NCI-H2171 treated with DMSO at 0.1 percent for 48 hours (cell line): ENCODE measurements at places on chromosomes 3 and 15.
A peak's percentile ranks its signal among the peaks of the same experiment; 100 is the strongest.

GRCh38 chr3:127750226-127751031, 71.9 kb downstream of the MGLL start:
- DNase-seq, result peak; percentile 95

DNA sequence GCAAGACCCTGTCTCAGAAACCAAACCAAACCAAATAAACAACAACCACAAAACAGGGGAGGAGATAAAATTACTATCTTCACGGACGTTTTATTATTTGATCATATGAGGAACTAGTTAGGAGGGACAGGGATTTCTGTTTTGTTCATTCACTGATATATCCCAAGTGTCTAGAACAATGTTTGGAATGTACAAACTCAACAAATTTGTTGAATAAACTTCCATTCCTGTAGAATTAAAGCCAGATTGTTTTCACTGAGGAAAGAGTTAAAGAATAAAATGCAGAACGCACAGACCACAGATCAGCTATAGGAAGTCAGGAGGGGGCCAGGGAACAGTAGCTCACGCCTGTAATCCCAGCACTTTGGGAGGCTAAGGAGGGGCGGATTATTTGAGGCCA, 6.5 kb upstream of the STRC start:
- DNase-seq, result no peak

DNA sequence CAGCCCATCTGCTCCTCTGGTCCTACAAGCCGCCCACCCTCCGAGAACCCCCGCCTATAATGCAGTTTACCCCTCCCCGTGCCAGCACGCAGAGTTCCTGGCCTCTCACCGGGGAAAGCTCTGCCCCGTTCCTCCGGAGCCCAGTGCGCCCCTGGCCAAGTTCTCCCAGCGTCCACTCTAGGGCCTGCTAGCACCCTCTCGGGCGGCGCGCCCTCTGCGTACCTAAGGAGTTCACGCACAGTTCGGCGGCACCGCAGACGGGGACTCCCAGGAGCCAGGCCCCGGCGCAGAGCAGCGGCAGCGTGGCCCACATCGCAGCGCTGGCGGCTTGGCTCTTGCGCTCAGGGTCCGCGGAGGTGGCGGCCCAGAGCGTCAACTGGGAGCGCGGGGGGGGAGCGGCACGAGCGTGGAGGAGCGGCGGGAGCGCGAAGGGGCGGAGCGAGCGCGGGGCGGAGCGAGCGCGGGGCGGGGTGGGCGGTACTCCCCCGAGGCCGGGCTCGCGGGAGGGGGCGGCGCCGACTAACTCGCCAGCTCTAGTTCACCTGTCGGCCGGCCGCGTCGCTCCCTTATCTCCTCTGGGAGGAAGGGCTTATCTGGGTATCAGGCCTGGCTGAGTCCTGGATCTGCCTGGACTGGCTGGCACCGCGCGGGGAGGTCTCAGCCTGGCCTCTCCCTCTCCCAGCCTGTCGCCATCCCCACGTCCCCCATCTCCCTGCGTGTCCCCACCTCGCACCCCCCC, at the start of gene CTSH:
TSS of gene CTSH (minus strand) at position 378 of the 739 bp plus-strand sequence. CDS start at position 313, 65 bp downstream.
- peak; percentile 77 for DNase-seq

GRCh38 chr3:30059240-30059639, 547.2 kb upstream of the TGFBR2 start:
- no peak for DNase-seq

GRCh38 chr3:133197619-133198018, 159.4 kb downstream of the TMEM108 start:
- DNase-seq, result no peak

DNA sequence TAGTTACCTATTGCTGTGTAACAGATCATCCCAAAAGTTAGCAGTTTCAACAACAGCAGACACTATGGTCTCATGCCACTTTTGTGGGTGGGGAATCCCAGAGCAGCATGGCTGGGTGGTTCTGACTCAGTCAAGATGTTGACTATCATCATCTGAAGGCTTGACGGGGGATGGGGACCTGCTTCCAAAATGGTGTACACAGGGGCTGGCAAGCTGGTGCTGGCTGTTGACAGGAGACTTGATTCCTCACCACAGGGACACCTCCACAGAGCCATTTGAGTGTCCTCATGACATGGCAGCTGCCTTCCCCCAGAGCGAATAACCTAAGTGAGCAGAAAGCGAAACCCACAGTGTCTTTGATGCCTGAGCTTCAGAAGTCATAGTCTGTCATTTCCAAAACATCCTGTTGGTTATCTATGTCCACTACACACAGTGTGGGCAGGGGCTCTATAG, 19.1 kb downstream of the DNAJB8 start:
- DNase-seq, result no peak

GRCh38 chr3:50274371-50275104, 4.3 kb upstream of the LSMEM2 start:
- DNase-seq, result peak; percentile 15

DNA sequence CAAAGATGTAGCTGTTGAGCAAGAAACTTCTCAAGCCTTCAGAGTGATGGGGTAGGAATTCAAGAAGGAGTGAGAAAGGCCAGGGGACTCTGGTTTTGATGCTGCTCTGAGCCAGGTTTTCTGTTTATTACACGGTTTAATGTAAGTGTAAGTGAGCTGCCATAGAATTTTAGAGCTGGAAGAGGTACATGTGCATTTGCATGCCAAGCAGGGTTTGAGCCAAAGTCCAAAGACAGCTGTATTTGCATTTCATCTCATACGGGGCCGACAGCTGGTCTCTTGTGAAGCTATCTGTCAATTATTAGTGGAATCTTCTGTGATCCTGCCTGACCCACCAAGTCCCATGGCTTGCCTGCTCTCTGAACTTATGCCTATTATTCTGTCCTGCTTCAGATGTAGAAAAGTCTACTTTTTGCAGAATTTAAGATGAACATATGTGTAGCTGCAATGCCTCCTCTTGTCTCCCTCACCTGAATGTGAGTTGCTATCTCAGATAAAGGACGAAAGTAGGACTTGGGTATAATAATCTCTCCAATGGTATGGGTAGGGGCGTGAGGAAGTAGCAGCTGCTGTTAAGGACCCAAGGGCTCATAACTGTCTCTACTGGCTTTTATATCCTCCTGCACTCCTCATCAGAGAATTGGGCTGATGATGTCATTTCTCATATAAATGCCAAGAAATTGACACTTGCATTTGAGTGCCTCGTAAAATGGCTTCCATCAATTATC, 160.0 kb downstream of the SQOR start:
- DNase-seq, result no peak

- DNase-seq, result no peak
Measured at GRCh38 chr15:73866881-73867410, 6.4 kb upstream of the TBC1D21 start.

DNA sequence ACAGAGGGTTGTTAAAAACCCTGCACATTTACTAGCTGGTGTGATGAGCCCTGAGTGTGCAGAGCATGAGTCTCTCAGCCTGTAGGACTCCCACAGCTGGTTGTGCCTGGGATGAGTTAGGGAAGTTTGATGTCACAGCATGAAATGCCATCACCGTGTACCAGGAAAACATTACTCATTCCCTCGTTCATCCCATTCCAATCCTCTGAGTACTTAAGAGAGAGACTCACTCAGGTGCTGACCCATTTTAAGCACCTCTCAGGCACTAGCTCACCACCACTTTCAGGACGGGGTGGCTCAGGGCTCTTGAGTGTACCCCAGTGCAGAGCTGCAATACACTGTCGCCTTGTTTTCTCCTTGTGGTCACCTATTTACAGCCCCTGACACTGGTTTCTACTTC, 18.7 kb downstream of the MGLL start:
- no peak for DNase-seq

GRCh38 chr15:74540161-74540760, 759 bp upstream of the ARID3B start:
- peak; percentile 51 for DNase-seq

- DNase-seq, result no peak
Measured at GRCh38 chr3:153572165-153572564, 410.1 kb downstream of the RAP2B start.

DNA sequence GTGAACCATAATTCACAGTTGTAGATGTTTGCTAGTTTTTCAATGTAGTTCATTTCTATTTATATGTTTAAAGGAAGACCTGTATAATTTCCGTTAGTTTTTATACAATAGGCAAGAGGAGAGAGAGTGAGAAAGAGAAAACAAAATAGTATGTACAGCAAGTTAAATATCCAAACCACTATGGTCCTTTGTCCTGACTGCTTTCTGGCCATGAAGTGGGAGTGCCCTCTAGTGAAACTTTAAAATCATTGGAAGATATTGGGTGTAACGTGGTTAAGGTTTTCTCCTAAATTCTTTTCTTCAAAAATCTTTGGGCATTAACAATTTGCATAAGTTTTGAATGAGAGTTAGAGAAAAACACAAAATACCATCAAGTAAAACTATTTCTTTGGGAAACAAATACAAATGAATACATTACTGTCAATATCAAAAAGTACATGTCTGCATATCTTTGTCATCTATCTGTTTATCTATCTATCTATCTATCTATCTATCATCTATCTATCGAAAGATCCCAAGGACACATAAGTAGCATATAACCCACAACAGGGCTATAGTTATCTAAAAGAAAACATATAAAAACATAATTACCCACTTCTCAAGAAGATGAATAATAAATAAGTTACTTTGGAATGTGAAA, 534.6 kb upstream of the ATP11B start:
- DNase-seq, result peak; percentile 54

- DNase-seq, result no peak
Measured at GRCh38 chr15:68429691-68430470, 2.1 kb downstream of the ITGA11 start.

DNA sequence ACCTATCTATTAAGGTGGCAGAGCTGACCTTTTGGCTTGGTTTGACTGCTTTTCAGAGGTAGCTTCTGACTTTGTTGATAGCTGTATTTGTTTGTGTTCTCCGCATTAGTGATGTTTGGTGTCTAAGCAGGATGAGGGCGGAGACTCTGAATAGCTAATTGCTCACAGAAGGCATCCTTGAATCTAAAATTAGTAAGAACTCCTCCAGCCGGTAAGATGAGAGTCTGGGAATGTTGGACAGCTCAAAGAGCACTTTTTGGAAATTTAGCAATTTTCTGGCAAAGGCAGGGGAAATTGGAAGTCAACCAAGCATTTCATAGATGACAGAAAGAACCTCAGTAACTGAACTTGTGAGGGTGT, 174.1 kb downstream of the KLHL25 start:
- no peak for DNase-seq

- DNase-seq, result no peak
Measured at GRCh38 chr15:92346063-92346462, 47.6 kb upstream of the ST8SIA2 start.

GRCh38 chr15:60626669-60627068, 147.7 kb upstream of the ICE2 start:
- no peak for DNase-seq

DNA sequence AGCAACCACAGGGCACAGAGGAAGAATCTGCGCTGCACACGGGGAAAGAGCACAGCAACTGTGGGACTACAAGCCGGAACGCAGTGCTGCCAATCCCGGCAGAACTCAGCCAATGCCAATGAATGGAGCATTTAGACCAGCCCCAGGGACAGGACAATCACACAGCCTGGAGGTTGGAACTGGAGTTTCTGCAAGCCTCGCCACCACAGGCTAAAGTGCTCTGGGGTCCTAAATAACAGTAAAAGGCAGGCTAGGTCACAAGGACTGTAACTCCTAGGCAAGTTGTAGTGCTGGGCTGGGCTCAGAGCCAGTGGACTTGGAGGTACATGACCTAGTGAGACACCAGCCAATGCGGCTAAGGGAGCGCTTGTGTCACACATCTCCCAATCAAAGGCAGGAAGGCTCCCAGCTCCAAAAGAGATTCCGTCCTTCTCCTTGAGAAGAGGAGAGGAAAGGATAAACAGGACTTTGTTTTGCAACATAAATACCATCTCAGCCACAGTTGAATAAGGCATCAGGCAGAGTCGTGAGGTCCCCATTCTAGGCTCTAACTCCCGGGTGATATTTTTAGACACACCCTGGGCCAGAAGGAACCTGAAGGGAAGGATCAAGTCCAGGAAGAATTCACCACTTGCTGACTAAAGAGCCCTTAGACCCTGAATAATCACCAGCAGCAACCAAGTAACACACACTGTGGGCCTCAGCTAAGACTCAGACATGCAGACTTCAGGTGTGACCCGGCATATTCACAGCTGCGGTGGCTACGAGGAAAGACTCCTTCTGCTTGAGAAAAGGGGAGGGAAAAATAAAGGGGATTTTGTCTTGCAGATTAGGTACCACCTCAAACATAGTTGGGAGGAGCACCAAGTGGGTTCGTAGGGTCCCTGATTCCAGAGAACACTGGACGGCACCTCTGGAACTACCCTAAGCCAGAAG, 85.5 kb upstream of the XXYLT1 start:
- no peak for DNase-seq

- no peak for DNase-seq
Measured at GRCh38 chr3:66407611-66408218, 93.1 kb downstream of the LRIG1 start.

GRCh38 chr3:12288182-12289129, at the start of gene PPARG:
TSS of gene PPARG (plus strand) at chr3:12289070. CDS start at chr3:12379712, 90,642 bp downstream.
- no peak for DNase-seq

- no peak for DNase-seq
Measured at GRCh38 chr3:167843481-167843880, 108.0 kb downstream of the SERPINI1 start.

- DNase-seq, result no peak
Measured at GRCh38 chr3:194985031-194985578, 285.9 kb downstream of the XXYLT1 start.

- no peak for DNase-seq
Measured at GRCh38 chr3:36124118-36124796, 256.0 kb upstream of the STAC start.

DNA sequence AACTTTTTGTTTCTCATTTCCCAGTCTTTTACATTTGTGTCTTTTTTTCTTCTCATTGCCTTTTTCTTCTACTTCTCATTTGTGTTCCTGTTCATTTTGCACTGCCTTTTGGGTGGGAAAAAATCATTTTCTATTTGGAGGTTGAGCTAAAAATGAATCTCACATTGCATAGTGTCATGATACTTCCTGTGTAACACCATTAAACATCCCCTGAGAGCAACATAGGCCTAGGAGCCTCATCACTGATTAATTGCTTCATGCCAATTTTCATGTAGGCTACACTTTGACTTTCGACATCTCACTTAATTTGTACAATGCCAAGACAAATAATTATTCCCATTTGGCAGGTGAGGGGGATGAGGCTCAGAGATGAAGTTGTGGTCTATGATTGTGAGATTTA, 279.2 kb downstream of the EDEM1 start:
- no peak for DNase-seq

GRCh38 chr15:66738116-66738515, 36.1 kb downstream of the SMAD6 start:
- DNase-seq, result no peak

DNA sequence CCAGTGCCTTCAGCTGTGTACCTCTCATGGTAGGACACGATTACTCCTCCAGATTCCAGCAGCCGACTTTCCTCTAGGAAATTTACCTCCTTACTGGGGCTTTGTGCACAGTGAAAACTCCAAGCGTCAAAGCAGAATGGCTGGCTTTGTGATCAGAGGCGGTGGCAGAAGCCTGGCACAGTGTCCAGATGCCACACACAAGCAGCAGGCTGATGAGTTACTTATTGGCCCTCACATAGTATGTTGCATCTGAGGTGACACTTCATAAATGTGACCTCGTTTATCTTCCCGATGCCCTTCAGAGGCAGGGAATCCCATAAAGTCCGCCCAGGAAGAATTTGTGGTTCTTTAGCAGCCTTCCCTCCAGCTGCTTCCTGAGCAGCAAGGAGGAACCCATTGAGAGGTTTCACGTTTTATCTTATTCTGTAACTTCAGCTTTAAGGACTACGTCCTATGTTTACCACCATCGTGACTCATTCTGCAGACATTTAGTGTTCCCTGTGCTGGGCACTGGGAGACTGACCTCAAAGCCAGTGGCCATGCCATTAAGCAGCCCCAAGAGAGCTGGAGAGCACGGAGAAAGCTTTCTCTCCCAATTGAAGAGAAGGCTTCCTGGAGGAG, 107.1 kb upstream of the C15orf61 start:
- no peak for DNase-seq

GRCh38 chr3:89303701-89304100, 196.3 kb downstream of the EPHA3 start:
- DNase-seq, result no peak
